Spinal cord (tissue), 10 donors: ENCODE measurements at places on chromosomes 16 and 17.

- DNase-seq = no peak
These were observed 30.7 kb upstream of the CDRT4 start for GRCh38 chr17:15498107-15498506.

- DNase-seq = no peak
These were observed 18.2 kb downstream of the COTL1 start for GRCh38 chr16:84599521-84600202.

DNA sequence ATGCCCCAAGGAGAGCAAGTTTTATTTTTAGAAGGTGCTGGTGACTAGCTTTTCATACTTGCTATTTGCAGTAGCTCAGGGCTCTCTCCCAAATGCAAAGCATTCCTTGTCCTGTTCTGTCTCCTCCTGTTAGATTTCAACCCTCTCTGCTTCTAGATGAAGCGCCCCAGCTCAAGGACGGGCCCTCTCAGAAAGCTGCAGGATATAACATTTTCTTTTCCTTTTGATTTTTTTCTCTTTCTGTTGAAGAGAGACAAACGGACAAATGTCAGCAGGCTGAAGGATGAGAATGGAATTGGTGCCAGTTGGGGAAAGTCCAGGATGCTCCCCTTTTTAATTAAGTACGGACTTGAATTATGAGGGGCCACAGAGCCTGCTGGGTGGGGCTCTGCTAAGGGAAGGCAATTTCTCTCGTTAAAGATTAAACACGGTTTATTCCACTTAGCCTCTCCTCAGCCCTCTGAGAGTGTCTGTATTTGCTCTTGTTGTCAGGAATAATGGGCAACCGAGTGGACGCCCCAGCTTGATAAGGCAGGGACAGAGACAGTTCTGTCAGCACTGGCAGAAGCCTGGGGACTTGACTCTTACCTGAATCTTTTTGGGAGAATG lies 6.2 kb upstream of the ETV4 start:
- peak; percentile 33 for DNase-seq

GRCh38 chr17:80586846-80587228 lies 42.2 kb downstream of the RPTOR start:
- DNase-seq = no peak

- DNase-seq = no peak
These were observed 3.0 kb upstream of the CMTM3 start for GRCh38 chr16:66601471-66601870.

DNA sequence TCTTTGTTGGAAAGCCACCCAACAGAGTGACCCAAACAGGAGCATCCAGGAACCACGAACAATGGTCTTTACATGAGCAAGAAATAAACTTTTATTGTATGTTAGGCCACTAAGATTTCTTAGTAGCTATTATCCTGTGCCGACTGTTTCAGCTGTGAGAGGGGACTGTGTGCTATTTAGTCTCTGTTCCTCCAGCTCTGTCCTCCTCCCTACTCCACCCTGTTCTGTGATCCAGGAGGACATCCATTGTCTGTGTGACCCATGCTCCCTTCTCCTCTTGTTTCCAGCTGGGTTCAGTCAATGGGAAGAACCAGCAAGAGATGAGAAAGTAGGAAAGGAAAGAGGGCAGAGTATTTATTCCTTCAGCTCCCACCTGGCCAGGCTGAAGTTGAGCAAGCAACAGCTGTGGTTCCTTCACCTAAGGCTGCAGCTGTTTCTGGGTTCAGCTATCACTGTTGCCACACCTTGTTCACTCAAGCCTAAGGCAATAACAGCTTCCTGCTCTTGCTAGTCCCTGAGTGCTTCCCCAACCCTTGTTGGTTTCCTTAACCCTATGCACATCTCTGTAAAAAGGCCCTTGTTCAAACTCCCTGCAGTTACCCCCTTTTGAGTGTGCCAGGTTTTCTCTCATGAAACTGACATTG lies 14.9 kb upstream of the B4GALNT2 start:
- DNase-seq = no peak
